Activated CD8-positive, alpha-beta memory T cell treated with anti-CD3 and anti-CD28 coated beads for 4 hours (primary cell): ENCODE measurements at places on chromosomes 6 and 20.

- DNase-seq, result no peak
These were observed 277.0 kb downstream of the PREX1 start for GRCh38 chr20:48550814-48551213.

GRCh38 chr6:33427585-33428223, 7.8 kb downstream of the SYNGAP1 start:
- DNase-seq, result peak; percentile 27

- DNase-seq, result no peak
These were observed 13.2 kb downstream of the GCNT2 start for GRCh38 chr6:10534419-10534762.

GRCh38 chr6:15504040-15504495, 158.8 kb downstream of the DTNBP1 start:
- no peak for DNase-seq

GRCh38 chr6:156694679-156695078, 82.5 kb upstream of the ARID1B start:
- no peak for DNase-seq

DNA sequence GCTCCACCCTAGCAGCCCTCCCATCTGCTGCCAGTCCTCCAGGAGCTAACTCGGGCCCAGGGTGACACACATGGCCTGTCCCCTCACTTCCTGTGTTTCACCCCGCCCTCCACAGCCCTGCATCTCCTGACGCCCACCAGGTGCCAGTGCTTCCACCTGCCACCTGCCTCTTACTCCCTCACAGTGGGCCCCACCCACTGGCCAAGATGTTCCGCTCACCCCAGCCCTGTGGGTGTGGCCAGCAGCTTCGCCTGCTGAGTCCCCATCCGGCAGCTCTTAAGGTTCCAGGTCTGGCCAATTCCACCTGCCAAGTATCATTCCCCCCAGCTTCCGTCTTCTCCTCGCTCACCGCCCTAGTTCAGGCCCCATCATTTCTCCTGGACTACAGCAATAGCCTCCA, 184.1 kb downstream of the MBOAT1 start:
- DNase-seq, result no peak

- DNase-seq, result no peak
These were observed 113.2 kb upstream of the TENT5A start for GRCh38 chr6:81865712-81866111.

GRCh38 chr20:44448753-44449546, 26.7 kb upstream of the TTPAL start:
- DNase-seq, result no peak

GRCh38 chr20:1330075-1330830, 1.3 kb upstream of the SDCBP2 start:
- no peak for DNase-seq

GRCh38 chr20:20491110-20491783, 123.3 kb downstream of the INSM1 start:
- no peak for DNase-seq

DNA sequence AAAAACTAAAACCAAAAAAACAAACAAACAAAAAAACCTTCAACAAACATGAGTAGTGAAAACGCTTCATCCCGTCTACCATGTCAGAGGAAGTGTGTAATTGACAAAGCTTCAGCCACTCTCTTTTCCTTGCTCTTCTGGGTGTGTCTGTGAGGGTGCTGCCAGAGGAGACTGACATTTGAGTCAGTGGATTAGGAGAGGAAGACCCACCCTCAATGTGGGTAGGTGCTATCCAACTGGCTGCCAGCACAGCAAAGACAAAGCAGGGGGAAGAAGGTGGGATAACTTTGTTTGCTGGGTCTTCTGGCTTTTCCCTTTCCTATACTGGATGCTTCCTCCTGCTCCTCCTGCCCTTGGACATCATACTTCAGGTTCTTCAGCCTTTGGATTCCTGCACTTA, 145.6 kb downstream of the TASP1 start:
- DNase-seq, result no peak

GRCh38 chr6:161011492-161012480, 20.2 kb downstream of the MAP3K4 start:
- no peak for DNase-seq

- DNase-seq, result no peak
These were observed 93.4 kb downstream of the PTPRT start for GRCh38 chr20:43096126-43096930.

DNA sequence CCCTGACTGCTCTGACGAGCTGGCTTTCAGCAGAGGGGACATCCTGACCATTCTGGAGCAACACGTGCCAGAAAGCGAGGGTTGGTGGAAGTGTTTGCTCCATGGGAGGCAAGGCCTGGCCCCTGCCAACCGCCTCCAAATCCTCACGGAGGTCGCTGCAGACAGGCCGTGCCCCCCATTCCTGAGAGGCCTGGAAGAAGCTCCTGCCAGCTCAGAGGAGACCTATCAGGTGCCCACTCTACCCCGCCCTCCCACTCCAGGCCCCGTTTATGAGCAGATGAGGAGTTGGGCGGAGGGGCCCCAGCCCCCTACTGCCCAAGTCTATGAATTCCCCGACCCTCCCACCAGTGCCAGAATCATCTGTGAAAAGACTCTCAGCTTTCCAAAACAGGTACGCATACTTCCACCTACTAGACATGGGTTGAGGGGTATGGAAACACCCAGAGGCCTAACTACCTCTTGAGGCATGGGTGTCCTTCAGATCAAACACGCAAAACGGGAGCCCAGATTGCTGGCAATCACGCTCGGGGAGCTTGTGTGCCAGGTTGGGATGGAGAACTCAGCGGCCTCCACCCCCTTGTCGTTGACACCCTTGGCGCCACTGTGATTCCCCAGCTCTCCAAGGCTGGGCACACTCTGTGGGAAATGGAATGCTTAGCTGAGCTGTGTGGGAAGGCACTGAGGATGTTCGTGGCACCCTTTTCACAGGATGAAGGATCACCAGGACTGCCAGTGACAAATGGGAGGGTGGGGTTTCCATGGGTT, 25.3 kb downstream of the CASS4 start:
- no peak for DNase-seq

DNA sequence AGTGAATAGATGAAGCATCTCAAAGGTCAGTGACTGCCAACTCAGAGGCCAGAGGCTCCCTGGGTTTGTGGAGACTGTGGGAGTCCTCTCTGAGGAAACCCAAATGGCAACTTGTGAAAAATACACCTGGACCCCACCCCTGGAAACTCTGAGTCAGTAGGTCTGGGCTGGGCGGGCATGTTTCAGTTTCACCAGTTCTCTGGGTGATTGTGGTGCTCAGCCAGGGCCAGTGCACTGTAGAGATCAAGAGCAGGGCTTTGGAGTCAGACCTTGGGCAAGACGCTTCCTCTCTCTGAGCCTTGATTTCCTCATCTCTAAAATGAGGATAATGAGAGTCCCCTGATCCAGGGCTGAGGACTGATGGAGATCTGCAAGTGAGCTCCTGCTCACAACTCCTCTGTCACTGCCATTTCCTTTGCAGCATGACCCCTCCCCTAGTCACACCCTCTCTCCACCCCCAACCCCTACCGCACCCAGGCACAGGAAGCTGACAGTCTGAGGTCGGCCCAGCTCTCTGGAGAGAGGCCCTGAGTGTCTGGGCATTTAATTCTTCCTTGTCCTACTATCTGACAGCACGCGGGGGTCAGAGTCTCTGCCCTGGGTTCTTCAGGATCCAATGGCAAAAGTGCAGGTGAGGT, 5.1 kb downstream of the DEF6 start:
- peak; percentile 83 for DNase-seq

DNA sequence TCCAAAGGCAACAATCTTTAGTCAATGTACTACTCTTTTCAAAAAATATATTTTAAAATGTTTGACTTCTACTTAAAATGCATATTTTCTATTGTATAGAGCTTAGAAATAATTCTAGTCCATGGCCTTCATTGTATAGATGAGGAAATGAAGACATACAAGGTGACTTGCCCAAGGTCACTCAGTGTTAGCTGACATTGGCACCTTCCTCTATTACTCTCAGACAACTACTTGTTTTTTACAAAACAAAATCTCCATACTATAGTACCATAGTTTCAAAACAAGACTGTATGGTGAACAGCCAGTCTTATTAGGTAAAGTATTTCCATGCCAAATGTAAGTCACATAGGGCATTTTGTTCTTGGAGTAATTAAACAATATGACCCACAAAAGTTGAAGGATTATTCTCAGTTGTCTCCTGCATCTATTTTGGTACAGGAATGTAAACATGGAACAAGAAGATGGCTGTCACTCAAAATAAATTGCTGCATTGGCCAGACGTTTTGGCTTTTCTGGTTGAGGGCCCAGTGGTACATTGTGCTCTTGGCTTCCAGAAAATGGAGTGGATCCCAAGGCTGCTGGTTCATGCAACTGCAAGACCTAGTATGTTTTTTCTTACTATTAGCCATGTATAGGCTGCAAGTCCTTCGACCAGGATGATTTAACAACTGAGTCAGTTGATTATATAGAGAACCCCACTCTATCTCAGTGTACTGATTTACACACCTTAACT, 54.3 kb upstream of the NOX3 start:
- no peak for DNase-seq

DNA sequence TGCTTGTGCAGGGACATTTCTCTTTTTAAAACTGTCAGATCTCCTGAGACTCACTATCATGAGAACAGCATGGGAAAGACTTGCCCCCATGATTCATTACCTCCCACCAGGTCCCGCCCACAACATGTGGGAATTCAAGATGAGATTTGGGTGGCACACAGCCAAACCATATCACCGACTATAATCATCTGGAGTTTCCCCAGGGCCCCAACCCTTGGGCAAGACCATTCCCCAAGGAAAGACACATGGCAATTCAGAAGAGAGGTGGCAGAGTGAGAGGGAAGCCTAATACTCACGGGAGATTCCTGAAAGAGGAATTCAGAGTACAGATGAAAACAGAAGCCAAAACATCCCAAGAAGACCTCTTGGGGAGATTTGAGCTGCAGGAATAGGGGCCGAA, 291.0 kb upstream of the PLCB4 start:
- no peak for DNase-seq

GRCh38 chr20:6976106-6976900, 208.8 kb downstream of the BMP2 start:
- DNase-seq, result no peak

GRCh38 chr20:48904566-48905296, 16.8 kb upstream of the ARFGEF2 start:
- DNase-seq, result peak; percentile 43

GRCh38 chr6:30725713-30726505, 5.8 kb downstream of the TUBB start:
- no peak for DNase-seq

GRCh38 chr6:63649847-63650265, 14.3 kb downstream of the PHF3 start:
- DNase-seq, result no peak

DNA sequence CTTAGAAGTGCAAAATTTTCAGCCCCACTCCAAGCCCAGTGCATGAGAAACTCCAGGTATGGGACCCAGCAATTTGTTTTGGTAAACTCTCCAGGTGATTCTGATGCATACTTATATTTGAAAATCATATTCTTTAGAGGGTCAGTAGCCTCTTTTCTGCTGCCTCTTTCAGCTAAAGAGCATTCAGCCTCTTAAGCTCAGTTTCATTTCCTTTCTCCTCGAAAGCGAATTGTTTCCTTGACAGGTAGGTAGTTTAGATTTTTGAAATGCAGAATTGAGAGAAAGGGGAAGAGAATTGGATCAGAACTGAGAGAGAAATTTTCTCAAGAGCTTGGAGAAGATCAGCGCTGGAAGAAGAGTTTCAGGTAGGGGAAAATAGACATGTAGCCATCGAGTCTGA, 995.8 kb upstream of the FLRT3 start:
- no peak for DNase-seq

DNA sequence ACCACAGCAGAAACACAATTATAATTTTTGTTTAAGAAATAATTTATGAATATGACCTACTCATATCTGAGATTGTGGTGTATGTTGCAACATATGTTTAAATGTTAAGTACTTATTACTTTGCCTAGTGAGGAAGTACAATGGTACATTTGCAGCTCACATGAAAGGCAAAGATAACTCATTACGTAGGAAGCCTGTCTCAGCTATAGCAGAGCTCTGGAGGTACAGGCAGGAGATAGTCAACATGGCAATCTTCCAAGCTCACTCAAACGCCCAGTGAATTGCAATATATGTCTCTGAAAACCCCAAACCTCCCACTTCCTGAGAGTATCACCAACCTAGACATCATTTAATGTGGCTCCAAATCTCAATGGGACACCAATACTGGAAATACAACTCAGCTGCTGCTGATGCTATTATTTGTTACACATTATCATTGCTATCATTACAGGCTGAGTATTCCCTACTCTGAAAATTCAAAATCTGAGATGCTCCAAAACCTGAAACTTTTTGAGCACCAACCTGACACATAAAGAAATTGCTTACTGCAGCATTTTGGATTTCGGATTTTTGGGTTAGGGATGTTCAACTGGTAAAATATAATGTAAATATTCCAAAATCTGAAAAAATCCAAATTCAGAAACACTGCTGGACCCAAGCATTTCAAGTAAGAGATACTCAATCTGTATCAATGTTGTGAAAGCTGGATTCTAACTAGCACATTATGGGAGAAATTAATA, 25.1 kb upstream of the GSTA4 start:
- DNase-seq, result no peak

GRCh38 chr6:25972128-25972527, 9.5 kb downstream of the TRIM38 start:
- DNase-seq, result no peak

DNA sequence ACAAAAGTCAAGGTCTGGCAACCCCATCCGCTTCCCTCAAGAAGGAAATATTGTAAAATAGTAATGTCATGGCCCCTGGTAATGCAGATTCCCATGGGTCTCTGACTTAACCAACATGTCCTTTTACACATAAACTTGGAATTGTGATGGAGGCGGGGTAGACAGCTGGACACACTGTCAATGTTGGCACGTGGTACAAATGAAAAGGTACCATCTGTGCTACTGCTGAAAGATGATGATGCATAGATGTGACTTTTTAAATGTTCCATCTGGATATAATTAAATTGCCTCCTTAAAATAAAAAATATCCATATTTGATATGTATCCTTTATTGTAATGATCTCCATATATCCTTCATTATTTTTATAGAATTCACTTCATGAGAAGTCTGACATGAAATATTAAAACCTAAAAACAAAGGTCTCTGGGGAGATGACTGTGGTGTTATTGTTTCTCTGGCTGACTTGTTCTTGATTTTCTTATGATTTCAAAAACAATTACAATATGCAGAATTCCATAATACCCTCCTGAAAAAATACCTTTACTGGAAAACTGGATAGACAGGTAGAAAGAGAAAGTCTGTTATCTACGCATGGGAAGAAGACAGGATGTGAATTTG, 104.5 kb downstream of the MKKS start:
- DNase-seq, result no peak

- no peak for DNase-seq
These were observed 833 bp downstream of the RAB5IF start for GRCh38 chr20:36606158-36607066.

DNA sequence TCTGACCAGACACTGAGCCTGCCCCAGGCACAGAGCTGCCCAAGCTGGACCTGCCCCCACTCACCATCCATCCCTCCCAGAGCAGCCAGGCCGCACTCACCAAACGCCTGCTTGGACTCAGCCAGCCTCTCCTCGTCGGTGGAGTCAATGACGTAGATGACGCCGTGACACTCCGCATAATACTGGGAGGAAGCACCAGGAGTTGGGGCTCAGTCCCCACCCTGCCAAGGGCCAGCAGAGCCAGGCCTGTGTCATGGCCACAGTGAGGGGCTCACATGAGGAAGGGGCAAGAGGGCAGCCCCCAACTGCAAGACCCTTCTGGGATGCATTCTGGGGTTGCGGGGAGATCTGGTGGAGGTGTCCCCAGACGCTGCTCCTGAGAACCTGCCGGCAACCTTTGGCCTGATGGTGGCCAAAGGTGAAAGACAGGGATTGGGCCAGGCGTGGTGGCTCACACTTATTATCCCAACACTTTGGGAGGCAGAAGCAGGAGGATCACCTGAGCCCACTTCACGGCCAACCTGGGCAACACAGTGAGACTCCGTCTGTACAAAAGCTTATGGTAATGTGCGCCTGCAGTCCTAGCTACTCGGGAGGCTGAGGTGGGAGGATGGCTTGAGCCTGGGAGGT, 5.6 kb downstream of the ARFRP1 start:
- no peak for DNase-seq
